Activated naive CD8-positive, alpha-beta T cell treated with anti-CD3 and anti-CD28 coated beads, Interleukin-2, amount 50 U/mL, for 24 hours (primary cell): ENCODE measurements at places on chromosomes 1 and 21.
A peak's percentile ranks its signal among the peaks of the same experiment; 100 is the strongest.

GRCh38 chr1:180175291-180175690, 20.6 kb downstream of the QSOX1 start:
- DNase-seq: no peak

DNA sequence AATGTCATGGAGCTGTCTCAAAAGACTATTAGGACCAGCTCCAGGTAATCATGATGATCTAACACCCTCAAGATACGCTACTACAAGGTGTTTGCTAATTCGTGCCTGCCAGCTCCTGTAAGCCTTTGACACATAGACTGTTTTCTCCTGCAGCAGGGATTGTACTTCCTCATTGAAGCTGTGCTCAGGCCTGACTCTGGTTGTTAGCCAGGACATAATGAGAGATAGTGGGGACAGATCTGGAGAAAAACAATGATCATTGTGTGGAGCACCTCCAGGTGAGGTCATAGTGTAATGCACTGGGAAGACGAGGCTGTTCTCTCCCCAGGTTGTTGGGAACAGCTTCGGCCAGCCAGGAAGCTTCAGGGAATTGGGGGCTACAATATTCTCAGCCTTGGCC, 94.6 kb downstream of the SETD4 start:
- no peak for DNase-seq

DNA sequence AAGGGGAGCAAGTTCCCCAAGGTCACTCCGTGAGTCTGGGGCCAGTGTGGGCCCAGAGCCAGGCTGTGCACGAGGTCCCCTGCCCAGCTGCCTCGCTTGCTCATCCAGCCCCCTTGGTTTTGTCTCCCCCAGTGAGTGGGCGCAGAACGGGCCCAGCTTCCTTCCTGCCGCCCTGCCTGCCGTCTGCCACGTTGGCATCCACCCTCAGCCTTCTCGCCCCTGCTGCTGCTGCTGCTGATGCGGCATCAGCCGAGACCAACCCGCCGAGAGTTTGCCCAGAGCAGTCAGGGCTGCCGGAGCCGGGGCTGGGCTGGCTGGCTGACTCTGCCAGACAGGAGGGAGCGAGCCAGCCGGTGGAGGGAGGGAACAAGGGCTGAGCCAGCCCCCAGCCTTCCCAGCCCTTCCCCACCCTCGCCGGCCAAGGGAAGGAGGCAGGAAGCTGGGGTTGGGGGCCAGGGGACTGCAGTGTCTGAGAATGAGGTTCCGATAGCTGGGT, 31.4 kb upstream of the WASF2 start:
- DNase-seq: peak; percentile 70

GRCh38 chr1:16006552-16007485, 2.8 kb downstream of the SRARP start:
- DNase-seq: no peak

GRCh38 chr1:246577720-246578106, 11.5 kb downstream of the CNST start:
- DNase-seq: no peak

DNA sequence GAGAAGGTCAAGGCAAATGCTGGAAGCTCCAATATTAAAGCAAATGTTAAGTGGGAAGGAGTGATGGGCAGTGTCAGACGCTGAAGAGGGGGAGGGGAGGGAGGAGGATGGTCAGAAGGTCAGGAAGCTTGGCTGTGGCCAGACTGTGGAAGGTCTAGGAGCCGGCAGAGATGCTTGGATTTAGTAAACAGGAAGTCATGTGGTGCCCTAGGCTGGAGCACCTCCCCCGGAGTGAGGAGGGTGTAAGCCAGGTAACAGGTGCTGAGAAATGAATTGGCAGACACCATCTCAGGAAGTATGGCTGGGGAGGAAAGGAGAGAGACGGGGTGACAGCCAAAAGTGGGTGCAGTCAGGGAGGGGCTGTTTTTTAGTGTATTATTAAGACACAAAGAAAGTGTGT, 17.7 kb downstream of the CSMD2 start:
- no peak for DNase-seq

- DNase-seq: no peak
Measured at GRCh38 chr21:18252256-18252655, 7.6 kb downstream of the CHODL start.

- no peak for DNase-seq
Measured at GRCh38 chr1:198986036-198986435, 347.2 kb downstream of the PTPRC start.

DNA sequence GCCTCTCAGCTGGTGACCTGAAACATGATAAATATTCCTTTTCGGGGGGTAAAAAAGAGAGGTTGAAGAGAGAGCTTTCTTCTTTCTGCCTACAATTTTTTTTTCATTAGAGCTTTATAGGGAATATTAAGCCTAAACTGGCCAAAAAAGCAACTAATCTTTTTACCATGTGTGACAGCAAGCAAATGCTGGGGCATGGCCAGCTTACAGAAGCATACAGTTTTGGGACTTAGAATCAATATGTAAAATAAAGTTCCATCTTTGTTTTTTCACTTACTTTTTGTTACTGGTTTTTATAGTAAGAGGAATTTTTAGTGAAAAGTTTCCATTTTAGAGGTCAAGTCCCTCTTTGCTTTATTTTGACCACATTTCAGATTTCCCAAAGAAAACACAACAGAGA, 301.2 kb upstream of the DEPDC1 start:
- no peak for DNase-seq

DNA sequence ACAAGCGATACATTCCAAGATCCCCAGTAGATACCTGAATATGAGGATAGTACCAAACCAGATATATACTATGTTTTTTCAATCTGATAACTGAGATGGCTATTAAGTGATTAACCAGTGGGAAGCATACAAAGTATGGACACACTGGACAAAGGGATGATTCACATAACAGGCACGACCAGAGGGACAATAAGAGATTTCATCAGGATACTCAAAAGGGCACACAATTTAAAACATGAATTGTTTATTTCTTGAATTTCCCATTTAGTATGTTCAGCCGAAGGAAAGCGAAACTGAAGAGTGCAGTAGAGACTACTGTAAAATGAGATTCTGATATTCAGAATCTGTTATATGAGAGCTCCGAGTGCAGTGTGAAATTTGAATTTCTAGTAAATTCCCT, 10.6 kb downstream of the ZZZ3 start:
- DNase-seq: no peak

DNA sequence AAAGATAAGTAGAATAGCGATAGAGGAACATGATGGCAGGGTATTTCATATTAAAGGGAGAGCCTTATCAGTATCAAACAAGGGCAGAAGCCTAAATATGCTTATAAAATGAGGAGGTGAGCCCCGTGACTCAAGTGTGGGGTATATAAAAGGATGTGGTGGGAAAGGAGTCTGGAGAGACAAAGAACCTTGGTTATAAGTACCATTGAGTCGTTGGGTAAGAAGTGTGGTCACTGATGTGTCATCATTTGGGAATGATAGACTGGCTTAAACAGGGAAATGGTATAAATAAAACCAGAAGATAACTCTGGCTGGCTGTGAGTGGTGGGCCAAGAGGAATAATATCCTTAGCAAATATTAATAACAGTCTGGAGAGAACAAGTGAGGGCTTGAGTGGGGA, 10.9 kb upstream of the CD5L start:
- DNase-seq: no peak

DNA sequence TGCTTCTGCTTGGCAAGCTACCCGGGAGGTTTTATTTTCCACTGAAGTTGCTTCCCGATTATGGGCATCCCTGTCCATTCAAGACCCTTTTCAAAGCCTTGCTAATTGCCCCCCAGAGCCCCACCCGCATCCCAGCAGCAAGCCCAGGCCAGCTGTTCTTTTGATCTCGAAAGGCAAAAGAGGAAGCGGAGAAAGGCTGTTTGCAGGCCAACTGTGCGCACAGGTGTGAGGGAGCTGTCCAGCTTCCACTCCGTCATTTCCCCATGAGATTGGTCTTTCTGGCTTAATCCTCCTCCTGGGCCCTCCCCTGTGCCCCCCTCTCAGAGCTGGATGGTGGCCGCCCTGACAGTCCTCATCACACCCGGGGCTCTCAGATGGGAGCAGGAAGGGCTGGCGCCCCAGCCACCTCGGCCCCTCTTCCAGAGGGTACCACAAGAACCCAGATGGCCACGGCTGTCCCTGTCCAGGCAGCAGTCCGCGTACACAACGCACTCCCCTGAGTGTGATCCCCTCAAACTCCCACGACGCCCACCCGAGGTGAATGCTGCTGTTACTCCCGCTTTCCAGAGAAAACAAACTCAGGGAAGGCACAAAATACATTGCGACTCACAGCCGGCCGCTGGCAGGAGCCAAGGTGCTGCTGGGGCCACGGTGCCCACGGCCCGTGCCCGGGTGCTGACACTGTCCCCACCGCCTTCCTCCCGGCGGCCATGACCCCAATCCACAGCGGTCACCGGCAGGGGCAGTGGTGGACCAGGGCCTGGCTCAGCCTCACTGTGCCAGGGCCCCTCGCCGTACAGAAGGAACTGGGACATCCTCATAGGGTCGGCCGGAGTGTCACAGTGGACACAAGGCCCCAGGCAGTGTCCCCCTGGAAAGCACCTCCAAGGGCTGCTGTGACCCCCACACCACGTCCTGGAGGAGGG, 121.9 kb downstream of the CRYAA start:
- no peak for DNase-seq

GRCh38 chr1:232554409-232554808, 75.5 kb downstream of the SIPA1L2 start:
- DNase-seq: no peak

DNA sequence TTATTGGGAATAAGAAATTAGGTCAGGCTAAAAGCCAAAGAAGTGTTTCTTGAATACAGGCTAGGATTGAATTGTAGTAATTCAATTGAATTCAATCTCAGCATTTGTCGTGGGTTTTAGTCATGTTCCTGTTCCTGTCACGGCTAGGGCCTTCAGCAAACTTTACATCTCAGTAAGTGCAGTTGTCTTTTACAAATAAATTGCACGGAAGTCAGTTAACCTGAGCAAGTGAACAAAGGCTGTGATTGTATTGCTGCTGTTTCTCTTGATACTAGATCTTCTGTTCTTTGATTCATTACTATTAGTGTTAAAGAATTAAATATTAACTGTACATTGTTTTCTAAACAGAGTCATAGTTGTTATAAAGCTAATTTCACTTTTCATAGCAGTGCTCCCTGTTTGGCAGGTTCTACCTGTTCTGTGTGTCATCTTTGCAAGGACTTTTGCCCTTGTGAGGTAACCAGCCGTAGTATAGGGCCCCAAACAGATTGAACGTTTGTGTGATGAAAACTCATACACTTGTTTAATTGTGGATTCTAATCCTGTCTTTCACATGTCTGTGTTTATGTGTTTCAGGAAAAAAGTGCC, 164.4 kb downstream of the EDEM3 start:
- no peak for DNase-seq

DNA sequence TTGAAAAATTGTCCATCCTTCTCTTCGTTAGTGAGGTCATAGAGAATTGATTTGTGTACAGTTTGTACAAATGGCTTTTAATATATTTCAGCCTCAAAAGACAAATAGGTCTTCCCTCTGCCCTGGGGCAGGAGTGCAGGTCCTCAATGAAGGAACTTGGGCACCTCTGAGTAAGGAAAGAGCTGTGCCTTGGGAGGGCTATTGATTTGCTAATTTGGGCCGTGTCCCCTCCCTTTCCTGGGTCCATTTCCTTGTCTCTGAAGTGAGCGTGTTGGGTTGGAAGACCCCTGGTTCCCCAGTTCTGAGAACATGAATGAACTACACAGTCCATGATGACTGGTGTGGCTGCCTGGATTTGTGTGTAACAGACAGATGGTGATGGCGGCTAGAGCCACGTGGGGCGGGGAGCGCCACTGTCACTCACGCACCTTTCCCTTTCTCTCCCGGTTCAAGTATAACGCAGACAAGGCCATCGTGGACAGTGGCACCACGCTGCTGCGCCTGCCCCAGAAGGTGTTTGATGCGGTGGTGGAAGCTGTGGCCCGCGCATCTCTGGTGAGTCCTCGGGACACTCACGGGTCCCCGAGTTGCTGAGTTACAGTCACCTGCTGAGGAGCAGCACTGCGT, 71.0 kb upstream of the FAM3B start:
- no peak for DNase-seq

GRCh38 chr1:41751804-41752513, 166.8 kb downstream of the HIVEP3 start:
- DNase-seq: no peak

GRCh38 chr1:83822208-83822607, 176.7 kb downstream of the TTLL7 start:
- no peak for DNase-seq

GRCh38 chr21:31505975-31506374, 153.5 kb upstream of the SOD1 start:
- DNase-seq: no peak

DNA sequence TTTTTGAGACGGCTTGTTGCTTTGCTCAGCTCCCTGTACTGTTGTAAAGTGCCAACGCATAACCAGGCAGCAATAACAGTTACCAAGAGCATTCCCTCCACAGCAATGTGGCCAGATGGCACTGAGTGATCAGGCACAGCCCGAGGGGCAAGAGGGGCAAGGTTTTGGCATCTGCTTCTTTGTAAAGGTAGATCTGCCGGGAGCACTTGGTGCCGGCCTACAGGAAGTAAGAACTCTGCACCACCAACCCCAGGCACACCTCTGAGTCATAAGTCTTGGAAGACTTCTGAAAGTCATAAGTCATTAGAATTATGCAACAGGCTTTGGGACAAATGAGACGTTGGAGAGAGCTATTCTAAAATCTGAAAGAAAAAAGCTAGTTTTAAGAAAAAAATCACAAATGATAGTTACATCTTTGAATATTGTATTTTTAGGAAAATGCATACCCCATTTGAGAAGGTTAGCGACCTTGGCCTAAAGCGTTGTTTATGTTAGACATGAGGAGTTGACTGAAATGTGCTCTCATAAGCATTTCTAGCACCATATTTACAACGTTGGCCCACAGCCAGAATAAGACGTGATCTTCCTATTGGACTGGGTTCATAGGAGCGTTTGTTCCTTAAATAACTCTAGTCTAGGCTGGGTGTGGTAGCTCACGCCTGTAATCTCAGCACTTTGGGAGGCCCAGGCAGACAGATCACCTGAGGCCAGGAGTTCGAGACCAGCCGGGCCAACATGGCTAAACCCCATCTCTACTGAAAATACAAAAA, 37.7 kb upstream of the MAP10 start:
- DNase-seq: no peak

- no peak for DNase-seq
Measured at GRCh38 chr1:208131621-208132286, 112.4 kb downstream of the PLXNA2 start.

DNA sequence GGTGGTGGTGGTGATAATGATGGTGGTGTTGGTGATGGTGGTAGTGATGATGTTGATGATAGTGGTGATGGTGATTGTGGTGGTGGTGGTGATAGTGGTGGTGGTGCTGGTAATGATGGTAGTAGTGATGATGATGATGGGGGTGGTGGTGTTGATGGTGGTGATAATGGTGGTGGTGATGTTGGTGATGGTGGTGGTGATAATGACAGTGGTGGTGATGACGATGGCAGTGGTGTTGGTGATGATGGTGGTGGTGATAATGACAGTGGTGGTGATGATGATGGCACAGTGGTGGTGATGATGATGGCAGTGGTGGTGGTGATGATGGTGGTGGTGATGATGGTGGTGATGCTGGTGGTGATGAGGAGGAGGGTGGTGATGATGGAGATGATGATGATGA, 7.0 kb upstream of the AJAP1 start:
- no peak for DNase-seq

- DNase-seq: no peak
Measured at GRCh38 chr1:233088613-233089012, 138.2 kb downstream of the NTPCR start.
